ENCODE measurements at places on chromosomes 2 and 18. TPM values are rescaled to one million over a fixed set of nuclear protein-coding genes. Genes with fewer than 3 reads are reported as not detected.

Gene ADCYAP1
- total RNA-seq = 0.32 TPM

Gene BCL11A
- 1.4 TPM for total RNA-seq

Gene IL1R2
- total RNA-seq = 30.6 TPM

Gene UBR3
- total RNA-seq = 59.2 TPM

Gene CNTNAP5
- total RNA-seq = not detected

Gene GREB1
- 1.9 TPM for total RNA-seq

Gene REEP1
- total RNA-seq = 15.4 TPM

Gene THAP4
- total RNA-seq = 38.9 TPM

Gene DYNAP
- not detected for total RNA-seq

Gene OR6B2
- not detected for total RNA-seq

Gene LOXL3
- 7.6 TPM for total RNA-seq

Gene UGT1A4
- not detected for total RNA-seq

Gene DAPL1
- total RNA-seq = 1.5 TPM

Gene CDCA7
- total RNA-seq = 0.95 TPM

Gene DOK6
- total RNA-seq = 2.0 TPM

Gene OSR1
- 148 TPM for total RNA-seq

Gene KLHL30
- total RNA-seq = 0.36 TPM

Gene MRPL44
- 21.9 TPM for total RNA-seq

Gene IL1F10
- total RNA-seq = not detected

Gene CSRNP3
- total RNA-seq = 0.75 TPM

Gene CD226
- total RNA-seq = 4.3 TPM

Gene TMEFF2
- total RNA-seq = not detected

Gene CPLX4
- not detected for total RNA-seq

- DNase-seq = no peak
Observed at GRCh38 chr2:19138264-19138825, 220.1 kb downstream of the OSR1 start.

DNA sequence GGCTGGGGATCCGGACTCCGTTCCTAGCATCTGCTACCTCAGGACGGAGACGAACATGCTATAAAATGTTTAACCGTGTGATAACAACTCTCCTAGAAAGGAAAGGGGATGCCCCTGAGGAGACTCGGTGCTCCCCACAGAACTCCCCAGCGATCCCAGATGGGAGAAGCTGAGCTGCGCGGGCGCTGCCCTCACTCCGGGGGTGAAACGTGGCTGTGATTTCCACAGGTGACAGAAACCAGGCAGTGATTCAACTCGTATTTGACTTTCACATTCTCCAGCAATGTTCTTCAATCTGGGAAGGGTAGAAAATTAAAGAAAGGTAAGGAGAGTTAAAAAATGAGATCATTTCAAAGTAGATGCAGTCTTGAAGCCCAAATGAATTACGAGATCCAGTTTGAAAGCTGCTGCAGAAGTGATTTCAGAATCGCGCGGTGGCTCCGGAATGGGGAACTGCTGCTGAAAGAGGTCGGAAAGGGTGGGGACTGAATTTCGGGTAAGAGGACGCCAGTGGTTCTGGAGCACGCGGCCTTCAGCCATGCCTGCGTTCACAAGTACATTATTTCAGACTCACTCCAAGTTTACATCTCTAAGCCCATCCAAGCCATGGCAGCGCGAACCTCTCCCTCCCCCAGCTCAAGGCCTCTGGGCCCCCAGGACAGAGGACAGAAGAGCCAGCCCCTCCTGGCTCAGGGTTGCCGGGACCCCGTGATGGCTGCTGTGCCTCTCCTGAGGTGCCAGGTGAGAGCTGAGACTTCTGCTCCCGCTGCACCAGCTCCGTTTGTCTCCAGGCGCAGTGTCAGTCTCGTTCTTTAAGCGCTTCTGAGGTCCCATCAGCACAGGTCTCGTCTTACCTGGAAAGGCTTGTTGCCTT, 39.5 kb downstream of the ADNP2 start:
- no peak for DNase-seq

- DNase-seq = no peak
Observed at GRCh38 chr2:168604252-168604651, 148.2 kb downstream of the CERS6 start.

- no peak for DNase-seq
Observed at GRCh38 chr18:3002732-3003131, 10.2 kb downstream of the LPIN2 start.

- no peak for DNase-seq
Observed at GRCh38 chr2:121254748-121255147, 30.3 kb downstream of the TFCP2L1 start.

GRCh38 chr18:74682141-74682990, 84.7 kb downstream of the ZNF407 start:
- no peak for DNase-seq

GRCh38 chr18:26655525-26656430, 107.4 kb upstream of the KCTD1 start:
- DNase-seq = no peak

DNA sequence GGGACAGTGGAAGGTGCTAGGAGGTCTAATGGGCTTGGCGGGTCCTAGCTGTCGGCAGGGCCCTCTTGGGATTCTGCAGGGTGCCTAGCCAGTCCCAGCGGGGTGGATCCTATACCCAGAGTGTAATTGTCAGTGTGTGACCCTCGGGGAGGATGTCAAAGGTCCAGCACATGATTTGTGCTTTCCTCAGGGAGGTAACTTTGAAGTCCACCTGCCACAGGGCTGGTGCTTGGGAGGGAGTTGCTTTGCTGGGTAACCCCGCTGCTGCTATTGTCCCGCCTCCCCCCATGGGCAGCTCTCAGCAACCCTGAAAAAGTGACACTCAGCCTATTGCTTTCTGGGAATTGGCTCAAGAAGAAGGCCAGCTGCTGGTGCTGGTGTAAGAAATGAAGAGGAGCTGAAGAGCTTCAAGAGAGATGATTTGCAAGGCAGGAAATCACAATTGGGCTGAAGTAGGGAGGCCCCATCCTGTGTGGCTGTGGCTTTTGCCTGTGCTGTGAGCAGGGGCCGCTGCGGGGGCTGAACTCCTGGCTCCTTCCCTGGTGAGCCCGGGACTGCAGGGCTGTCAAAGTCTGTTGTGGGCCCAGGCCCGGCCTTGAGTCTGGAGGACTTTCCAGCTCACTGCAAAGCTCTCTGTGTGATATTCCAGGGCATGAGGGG, 36.4 kb downstream of the EMILIN2 start:
- no peak for DNase-seq

GRCh38 chr2:180980943-180981911, 822 bp downstream of the UBE2E3 start:
- no peak for DNase-seq

- DNase-seq = no peak
Observed at GRCh38 chr2:47029737-47030524, 114.3 kb upstream of the MCFD2 start.

DNA sequence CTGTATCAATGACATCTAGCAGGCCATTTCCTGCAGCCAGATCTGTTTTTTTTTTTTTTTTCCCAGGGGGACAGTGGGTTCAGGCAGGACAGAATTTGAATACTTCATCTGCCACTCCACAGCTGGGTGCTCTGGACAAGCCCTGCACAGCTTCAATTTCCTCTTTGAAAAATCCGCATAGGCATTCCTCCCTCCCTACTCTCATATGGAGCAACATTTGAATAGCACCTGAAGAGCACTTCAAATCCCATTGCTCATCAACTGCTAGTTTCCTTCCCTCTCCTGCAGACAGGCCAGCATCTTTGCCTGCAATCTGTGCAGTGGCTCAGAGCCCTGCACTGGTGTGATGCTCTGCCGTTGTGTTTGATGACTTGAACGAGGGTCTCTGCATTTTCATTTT, 326.3 kb downstream of the TSN start:
- no peak for DNase-seq

GRCh38 chr2:40218679-40219078, 233.2 kb downstream of the SLC8A1 start:
- no peak for DNase-seq

DNA sequence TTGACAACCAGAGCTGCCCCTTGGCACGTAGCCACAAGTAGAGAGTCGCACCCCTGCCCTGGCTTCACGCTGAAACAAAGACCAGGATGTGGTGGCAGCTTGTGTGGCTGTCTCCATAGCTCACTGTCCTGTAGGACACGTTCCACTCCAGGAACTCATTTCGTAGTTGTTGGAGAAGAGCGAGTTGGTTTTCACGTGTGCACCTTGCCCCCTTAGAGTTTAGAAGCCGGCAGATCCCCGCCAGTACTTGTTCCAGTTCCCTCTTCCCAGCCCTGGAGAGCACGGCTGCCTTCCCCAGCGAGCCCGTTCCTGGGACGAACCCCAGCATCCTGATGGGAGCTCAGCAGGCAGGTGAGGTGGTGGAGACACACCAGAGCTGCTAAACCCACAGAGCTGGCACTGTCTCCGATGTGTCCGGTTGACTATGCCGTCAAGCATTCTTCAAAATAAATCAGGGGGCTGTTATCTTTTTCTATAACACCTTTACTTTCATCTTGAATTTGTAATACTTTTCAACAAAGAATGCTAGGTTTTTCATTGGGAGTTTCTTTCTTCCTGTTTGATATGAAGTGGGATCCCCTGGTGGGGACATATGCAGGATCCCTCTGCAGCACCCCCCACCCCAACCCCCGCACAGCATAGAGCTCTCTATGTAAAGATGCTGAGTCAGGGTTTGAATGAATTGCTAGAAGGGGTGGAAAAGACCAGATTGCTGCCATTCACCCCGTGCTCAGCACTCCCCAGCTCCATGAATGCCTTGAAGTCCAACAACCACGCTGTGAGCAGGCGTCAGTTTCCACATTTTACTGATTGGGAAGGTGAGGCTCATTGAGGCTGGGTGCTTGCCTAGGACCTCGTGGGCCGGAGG, 44.5 kb downstream of the GREB1 start:
- no peak for DNase-seq

DNA sequence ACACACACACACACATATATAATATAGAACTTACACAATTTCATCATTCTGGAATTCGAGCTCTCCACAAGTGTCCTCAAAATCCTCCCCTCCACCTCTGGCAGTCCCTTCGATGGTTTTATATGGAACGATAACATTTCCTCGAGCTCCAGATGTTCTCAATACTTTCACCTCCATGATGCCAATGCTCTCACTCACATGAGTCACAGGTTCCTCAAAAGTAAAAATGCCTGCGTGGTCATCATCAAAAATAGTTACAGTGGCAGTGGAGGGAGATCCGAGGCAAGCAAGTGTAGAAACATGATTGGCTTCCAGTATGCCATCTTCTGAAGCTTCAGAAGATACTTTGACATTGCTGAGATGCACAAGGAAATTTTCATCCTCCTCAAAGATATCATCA, 23.5 kb downstream of the SLC8A1 start:
- no peak for DNase-seq

- no peak for DNase-seq
Observed at GRCh38 chr2:185215497-185215896, 523.1 kb upstream of the FSIP2 start.

DNA sequence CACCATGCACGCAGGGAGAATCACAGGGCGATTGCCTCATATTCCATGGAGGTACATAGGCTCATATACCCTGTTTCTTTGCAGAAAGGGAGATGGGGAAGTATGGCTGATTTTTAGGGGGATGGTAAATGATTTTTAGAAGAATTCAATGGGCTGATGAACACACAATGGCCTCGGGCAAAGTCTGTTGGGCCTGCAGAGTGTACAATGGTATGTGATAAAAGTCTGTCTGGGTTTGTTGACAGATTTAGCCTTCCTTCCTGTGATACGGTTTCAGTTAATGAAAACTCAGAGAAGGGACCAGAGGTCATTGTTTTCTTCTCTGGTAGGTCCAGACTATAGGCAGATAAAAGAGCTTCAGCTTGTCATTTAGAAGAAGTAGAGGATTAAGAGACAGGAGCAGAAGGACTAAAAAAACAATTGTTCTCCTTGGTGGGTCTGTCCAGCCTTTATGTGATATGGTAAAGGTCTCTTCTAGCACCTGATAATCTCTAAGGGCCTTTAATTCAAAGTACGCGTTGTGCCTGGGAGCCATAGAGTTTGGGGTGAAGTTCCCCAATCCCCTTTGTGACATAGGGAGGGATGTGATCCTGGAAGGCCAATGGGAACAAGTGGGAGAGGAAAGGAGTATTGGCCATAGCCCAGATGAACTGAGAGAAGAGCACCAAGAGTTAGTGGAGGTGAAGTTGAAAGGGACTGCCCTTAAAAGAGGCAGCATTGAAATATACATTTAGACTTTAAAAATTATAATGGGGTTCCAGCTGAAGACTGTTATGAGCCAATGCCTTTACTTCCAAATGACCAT, 107.5 kb upstream of the SERPINE2 start:
- no peak for DNase-seq

DNA sequence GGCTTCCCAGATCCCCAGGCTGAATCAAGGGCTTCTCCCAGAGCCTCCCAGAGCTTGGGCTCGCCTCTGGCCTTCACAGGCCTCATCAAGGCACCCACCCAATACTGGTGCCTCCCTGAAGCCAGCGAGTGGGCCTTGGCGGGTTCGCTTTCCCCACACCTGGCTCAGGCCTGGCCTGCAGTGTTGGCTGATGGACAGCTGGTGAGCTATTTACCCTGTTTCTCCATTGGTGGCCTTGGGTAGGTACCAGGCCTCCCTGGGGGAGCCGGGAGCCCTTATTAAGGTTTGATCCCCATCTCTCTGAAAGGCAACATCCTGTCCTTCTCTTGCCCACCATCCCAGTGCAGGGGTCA, 18.2 kb upstream of the DUSP2 start:
- DNase-seq = no peak

GRCh38 chr2:21118302-21118920, 5.4 kb upstream of the TDRD15 start:
- DNase-seq = no peak

DNA sequence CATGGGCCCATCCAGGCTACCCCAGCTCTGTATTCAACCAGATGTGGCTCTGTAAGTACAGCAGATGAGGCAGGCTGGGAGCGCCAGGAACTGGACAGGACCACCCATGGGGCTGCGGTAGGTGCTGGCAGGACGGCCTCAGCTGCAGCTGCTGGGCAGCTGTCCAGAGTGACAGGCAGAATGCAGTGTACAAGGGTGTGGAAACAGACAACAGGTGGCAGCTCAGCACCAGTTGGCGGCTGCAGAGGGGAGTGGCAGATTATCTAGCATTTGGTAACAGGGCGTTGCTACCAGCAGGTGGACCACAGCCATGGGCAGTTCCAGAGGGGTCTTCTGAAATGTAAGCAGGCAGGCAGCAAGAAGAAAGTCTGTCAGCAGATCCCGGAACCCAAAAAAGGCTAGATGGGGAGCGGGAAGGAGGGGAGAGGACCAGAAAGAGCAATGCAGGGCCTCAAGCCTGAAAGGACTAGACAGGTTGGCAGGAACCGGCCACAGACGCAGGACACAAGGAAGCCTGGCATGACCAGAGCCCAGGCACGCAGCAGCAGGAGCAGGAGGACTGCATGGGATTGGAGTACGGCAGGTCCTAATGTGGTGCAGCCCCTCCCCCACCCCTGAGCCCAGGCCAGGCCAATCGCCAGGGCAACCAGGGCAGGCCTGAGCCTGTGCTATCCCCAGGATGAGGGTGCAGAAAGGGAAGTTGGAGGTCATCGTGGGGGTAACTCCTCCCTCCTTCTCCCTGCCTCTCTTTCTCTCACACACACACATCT, 24.7 kb downstream of the PKDCC start:
- DNase-seq = no peak

Measured in omental fat pad (tissue), 4 donors.